ENCODE measurements at places on chromosomes 7 and 10. TPM values are rescaled to one million over a fixed set of nuclear protein-coding genes. Genes with fewer than 3 reads are reported as not detected.

Gene ZNF804B
- not detected for total RNA-seq

Gene ADRA2A
- 13.9 TPM for total RNA-seq

Gene HABP2
- total RNA-seq: not detected

Gene OR6B1
- not detected for total RNA-seq

Gene OR2A7
- total RNA-seq: 4.5 TPM

Gene CYP3A5
- total RNA-seq: 0.88 TPM

Gene CUZD1
- 0.49 TPM for total RNA-seq

Gene CUL2
- 23.2 TPM for total RNA-seq

Gene FLNC
- 3.3 TPM for total RNA-seq

Gene POLR1F
- 7.5 TPM for total RNA-seq

Gene ITPRID1
- not detected for total RNA-seq

Gene CCDC186
- 21.4 TPM for total RNA-seq

Gene NFE2L3
- total RNA-seq: 11.1 TPM

Gene HOXA5
- total RNA-seq: 6.4 TPM

Gene PDK4
- total RNA-seq: 644 TPM

Gene ZNF33B
- 9.0 TPM for total RNA-seq

Gene GDF10
- 6.2 TPM for total RNA-seq

Gene ANLN
- 2.9 TPM for total RNA-seq

Gene CTTNBP2
- total RNA-seq: 10.5 TPM

Gene GNG11
- total RNA-seq: 52.2 TPM

Gene OR2A25
- not detected for total RNA-seq

Gene SP8
- not detected for total RNA-seq

Gene TRIM50
- total RNA-seq: not detected

Gene SHTN1
- 20.4 TPM for total RNA-seq

Gene AVL9
- total RNA-seq: 34.2 TPM

Gene TMEM168
- total RNA-seq: 21.2 TPM

Gene TFR2
- 0.88 TPM for total RNA-seq

Gene PLXDC2
- 100 TPM for total RNA-seq

Gene TBC1D12
- total RNA-seq: 19.4 TPM

Gene TMEM139
- total RNA-seq: not detected

Gene CPED1
- total RNA-seq: 49.5 TPM

Gene CPN1
- total RNA-seq: not detected

Gene ZPBP
- total RNA-seq: not detected

Gene SVOPL
- not detected for total RNA-seq

Gene TRAPPC14
- 2.6 TPM for total RNA-seq

Gene TAF5
- total RNA-seq: 3.9 TPM

Gene MRPS33
- 12.4 TPM for total RNA-seq

Gene MAGI2
- total RNA-seq: 15.3 TPM

Gene PLAC9
- 43.5 TPM for total RNA-seq

Gene NOLC1
- 30.7 TPM for total RNA-seq

Gene ANXA8
- total RNA-seq: not detected

Gene PKD2L1
- not detected for total RNA-seq

Gene MYH16
- total RNA-seq: not detected

Gene LIPN
- not detected for total RNA-seq

Gene HKDC1
- total RNA-seq: not detected

Gene PALD1
- total RNA-seq: 3.1 TPM

Gene PRKRIP1
- total RNA-seq: 39.7 TPM

Gene TRIM73
- 2.0 TPM for total RNA-seq

Gene SPOCK2
- total RNA-seq: 4.4 TPM

Gene CDH23
- total RNA-seq: 16.1 TPM

Gene ZNF775
- 0.49 TPM for total RNA-seq

Data from subcutaneous adipose tissue (tissue), 4 donors.